ENCODE measurements at places on chromosomes 12 and 14. TPM values are rescaled to one million over a fixed set of nuclear protein-coding genes. Genes with fewer than 3 reads are reported as not detected.

The TAS2R7 gene
- not detected for total RNA-seq

The P2RX2 gene
- not detected for total RNA-seq

The NID2 gene
- total RNA-seq = 72.7 TPM

The BICDL1 gene
- total RNA-seq = 0.89 TPM

The PLEKHH1 gene
- total RNA-seq = 1.8 TPM

The RPS6KA5 gene
- total RNA-seq = 9.6 TPM

The GPD1 gene
- total RNA-seq = not detected

The EPS8 gene
- total RNA-seq = 57.6 TPM

The NCAPD2 gene
- total RNA-seq = 117 TPM

The SERPINA12 gene
- total RNA-seq = not detected

The SELPLG gene
- 0.42 TPM for total RNA-seq

The OR2AP1 gene
- total RNA-seq = not detected

The EMC9 gene
- total RNA-seq = 30.1 TPM

The EEF1AKMT3 gene
- 8.9 TPM for total RNA-seq

The TSHR gene
- not detected for total RNA-seq

The PACS2 gene
- total RNA-seq = 11.0 TPM

The BCDIN3D gene
- total RNA-seq = 2.9 TPM

The FAM222A gene
- 0.89 TPM for total RNA-seq

The TMEM117 gene
- 5.3 TPM for total RNA-seq

The FOXG1 gene
- 16.7 TPM for total RNA-seq

The GUCY2C gene
- not detected for total RNA-seq

The RSRC2 gene
- total RNA-seq = 33.1 TPM

The SCNN1A gene
- 1.5 TPM for total RNA-seq

The PIWIL1 gene
- not detected for total RNA-seq

The TTC5 gene
- total RNA-seq = 9.5 TPM

The GALNT8 gene
- not detected for total RNA-seq

The SALL2 gene
- 1.1 TPM for total RNA-seq

The RAD51AP1 gene
- total RNA-seq = 63.4 TPM

The POLE2 gene
- total RNA-seq = 17.4 TPM

The NKX2-1 gene
- total RNA-seq = not detected

The GLIPR1L2 gene
- not detected for total RNA-seq

The DPY19L2 gene
- total RNA-seq = 3.7 TPM

The JPH4 gene
- not detected for total RNA-seq

All from M059J (cell line).